ENCODE measurements at places on chromosomes 7 and 10. TPM values are rescaled to one million over a fixed set of nuclear protein-coding genes. Genes with fewer than 3 reads are reported as not detected.

The FAM25G gene
- total RNA-seq: not detected

The SFTPA2 gene
- total RNA-seq: not detected

The LEP gene
- total RNA-seq: 0.94 TPM

The RRP12 gene
- total RNA-seq: 12.5 TPM

The PCLO gene
- total RNA-seq: not detected

The PTN gene
- total RNA-seq: 9.3 TPM

The NUTM2D gene
- total RNA-seq: 0.82 TPM

The BBS9 gene
- total RNA-seq: 18.0 TPM

The THSD7A gene
- 0.38 TPM for total RNA-seq

The UBN2 gene
- total RNA-seq: 2.9 TPM

The EPHB6 gene
- 9.9 TPM for total RNA-seq

The LRRC18 gene
- not detected for total RNA-seq

The MINDY3 gene
- total RNA-seq: 21.5 TPM

The CLRN3 gene
- total RNA-seq: not detected

The SNX8 gene
- total RNA-seq: 10.9 TPM

The ANXA8L1 gene
- total RNA-seq: not detected

The NODAL gene
- total RNA-seq: not detected

The SLC12A9 gene
- total RNA-seq: 13.2 TPM

The CYP17A1 gene
- not detected for total RNA-seq

The GARS1 gene
- total RNA-seq: 297 TPM

The FAM149B1 gene
- total RNA-seq: 53.4 TPM

The ZNF239 gene
- total RNA-seq: 6.9 TPM

The SFRP4 gene
- 65.8 TPM for total RNA-seq

The CCAR1 gene
- total RNA-seq: 12.5 TPM

The GOLGA7B gene
- not detected for total RNA-seq

The LRRTM3 gene
- total RNA-seq: not detected

The SH2B2 gene
- 0.70 TPM for total RNA-seq

The SCART1 gene
- total RNA-seq: 2.7 TPM

The UTF1 gene
- not detected for total RNA-seq

The HTR7 gene
- total RNA-seq: 0.94 TPM

The ZCCHC24 gene
- total RNA-seq: 16.7 TPM

The LRIT1 gene
- not detected for total RNA-seq
